ENCODE measurements at places on chromosomes 3 and 15.

DNA sequence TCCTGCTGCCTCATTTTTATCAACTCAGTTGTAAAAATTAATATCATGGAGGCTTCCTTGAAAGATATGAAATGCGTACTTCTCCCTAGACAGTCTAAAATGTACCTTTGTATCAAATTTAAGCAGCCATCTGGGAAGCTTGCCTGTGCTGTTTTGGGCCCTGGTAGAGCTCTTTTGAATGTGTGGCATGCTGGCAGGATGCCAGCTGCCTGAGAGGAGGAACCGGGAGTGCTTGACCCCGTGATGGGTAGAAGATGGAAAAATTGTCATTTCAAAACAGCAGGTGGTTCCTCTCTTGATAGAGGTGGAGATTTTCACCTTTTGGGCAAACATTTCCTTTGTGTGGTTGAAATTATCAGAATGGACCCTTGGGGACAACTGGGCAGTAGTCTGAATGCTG, 245.3 kb downstream of the RPLP1 start:
- no peak for DNase-seq

DNA sequence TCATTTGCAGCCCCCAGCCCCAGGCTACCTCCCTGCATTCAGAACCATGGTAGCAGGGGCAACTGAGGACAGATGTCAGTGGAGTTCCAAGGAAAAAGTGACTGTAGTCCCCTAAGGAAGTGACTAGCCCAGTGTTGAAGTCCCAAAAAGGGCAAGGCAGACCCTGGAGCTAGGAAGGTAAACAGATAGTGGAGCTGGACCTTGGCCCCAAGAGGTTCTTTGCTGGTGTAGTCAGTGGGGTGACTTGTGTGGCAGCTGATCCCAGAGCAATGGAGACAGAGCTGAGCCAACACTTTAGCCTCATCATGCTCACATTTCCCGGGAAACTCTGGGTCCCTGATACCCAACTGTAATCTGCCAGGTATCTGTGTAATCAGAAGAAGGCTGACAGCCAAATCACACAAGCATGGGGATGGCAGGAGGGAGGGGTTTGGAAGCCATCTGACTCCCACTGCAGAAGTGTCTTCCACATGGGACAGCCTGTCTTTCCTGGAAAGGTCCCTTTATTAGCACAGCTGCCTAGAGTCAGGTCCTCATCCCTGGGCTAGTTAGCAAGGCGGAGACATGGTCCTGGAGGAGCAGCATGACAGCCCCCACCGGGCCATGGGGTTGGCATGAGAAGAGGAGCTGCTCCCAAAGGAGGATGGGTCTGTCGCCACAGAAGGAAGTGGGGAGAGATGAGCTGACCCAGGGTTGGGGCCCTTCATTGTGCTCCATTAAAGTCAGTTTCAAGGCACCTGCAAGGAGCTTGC, 39.8 kb downstream of the PXYLP1 start:
- no peak for DNase-seq

- no peak for DNase-seq
Observed at GRCh38 chr3:46853441-46854415, 9.5 kb downstream of the MYL3 start.

GRCh38 chr3:37736624-37737023, 125.1 kb upstream of the CTDSPL start:
- DNase-seq = no peak

- no peak for DNase-seq
Observed at GRCh38 chr3:42061713-42062380, 29.3 kb upstream of the TRAK1 start.

- no peak for DNase-seq
Observed at GRCh38 chr3:36227980-36228379, 152.3 kb upstream of the STAC start.

- no peak for DNase-seq
Observed at GRCh38 chr15:78055919-78056713, 21.4 kb downstream of the TBC1D2B start.

DNA sequence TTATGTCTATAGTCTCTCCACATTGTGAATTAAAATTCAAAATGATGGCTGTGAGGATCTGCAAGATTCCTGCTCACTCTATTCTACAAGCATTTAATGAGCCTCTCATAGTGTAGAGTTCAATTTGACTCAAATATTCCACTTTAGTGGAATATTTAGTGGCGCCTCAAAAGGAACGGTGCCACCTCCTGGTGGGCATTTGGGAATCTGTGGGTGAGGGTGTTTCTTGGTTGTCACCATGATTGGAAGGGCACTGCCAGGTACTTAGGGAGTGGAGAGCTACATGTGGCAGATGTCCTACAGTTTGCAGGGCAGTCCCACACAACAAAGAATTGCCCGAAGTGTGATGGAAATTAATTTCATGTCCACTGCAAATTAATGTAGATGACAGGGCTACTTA, 21.5 kb upstream of the KCNMB3 start:
- no peak for DNase-seq

All from activated naive CD4-positive, alpha-beta T cell (primary cell).